ENCODE measurements at places on chromosomes 16 and 17. TPM values are rescaled to one million over a fixed set of nuclear protein-coding genes. Genes with fewer than 3 reads are reported as not detected.

- no peak for DNase-seq
These were observed 4.8 kb upstream of the LPO start for GRCh38 chr17:58233543-58233942.

DNA sequence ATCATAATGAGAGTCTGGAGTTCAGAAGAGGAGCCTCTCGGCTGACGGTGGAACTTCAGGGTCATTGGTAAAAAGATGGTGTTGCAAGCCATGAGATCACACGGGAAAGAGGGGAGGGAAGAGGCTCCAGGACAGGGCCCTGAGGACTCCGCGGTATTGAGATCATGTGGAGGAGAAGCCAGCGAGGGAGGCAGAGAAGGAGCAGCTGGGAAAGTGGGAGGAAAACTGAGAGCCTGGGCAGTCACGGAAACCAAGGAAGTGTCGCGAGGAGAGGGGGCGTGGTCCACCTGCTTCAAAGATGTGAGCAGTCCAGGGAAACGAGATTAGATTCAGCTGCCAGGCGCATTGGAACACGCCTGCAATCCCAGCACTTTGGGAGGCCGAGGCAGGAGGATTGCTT lies 27.7 kb upstream of the SBK1 start:
- DNase-seq, result no peak

DNA sequence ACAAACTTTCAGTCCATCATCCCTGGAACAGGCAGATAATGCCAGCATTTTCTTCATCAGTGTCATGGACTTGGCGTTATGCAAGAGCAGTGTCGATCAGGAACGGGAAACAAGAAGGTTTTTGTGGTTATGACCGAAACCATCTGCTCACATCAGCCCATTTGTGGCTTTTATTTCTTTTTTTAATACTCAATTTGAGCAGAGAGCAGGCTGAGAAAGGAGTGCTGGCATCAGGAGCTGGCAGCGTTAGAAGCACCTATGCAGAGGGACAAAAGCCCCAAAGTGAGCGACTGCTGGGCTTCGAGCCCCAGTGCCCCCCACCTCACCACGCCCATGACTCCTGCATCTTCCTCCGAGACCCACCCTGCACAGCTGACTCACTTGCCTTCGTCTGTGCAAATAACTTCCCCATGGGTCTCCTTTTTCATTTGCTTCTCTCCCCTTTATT lies 16.2 kb upstream of the CD300E start:
- no peak for DNase-seq

The ZNF771 gene
- total RNA-seq, result 12.0 TPM

- no peak for DNase-seq
These were observed 16.4 kb downstream of the IRX6 start for GRCh38 chr16:55340445-55340844.

DNA sequence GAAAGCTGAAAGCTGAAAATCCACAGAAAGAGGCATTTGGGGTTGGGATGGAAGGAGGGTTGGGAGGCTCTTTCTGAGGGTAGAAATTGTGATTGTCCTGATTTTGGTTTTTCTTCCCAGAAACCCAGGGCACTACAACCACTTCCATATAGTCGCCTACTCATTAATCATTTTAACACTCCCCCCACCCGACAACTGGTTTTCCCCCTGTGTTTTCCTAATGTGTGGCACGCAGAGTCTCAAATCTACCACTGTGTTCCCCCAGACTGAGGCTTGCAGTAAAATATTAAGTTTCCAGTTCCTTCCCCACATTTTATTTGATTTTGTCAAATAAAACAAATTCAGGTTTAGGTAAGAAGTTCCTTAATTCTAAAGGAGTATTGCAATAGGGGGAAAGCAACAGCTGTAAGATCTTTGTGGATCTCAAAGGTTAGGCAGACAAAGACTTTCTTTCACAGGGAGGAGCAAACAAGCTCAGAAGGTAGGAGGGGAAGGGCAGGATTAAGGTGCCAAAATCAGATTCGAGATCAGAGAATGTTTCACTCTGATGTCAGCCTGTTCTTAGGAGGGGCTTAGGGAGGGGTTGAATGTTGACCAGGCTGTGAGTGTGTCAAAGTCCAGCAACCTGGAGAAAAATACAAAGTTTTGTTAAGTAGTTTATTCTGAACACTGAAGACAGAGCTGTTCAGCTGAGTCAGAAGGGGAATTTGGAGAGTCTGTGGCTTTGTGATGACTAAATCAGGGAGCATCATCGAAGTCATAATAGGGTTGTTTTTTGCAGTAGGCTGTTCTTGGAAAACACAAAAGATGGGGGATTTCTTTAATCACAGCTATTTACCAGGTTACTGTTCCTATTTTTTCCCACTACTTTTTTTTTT lies 3.6 kb downstream of the ZNF267 start:
- DNase-seq, result peak; percentile 48

GRCh38 chr17:60766778-60767190 lies 89.1 kb downstream of the BCAS3 start:
- no peak for DNase-seq

The TMEM238L gene
- not detected for total RNA-seq

DNA sequence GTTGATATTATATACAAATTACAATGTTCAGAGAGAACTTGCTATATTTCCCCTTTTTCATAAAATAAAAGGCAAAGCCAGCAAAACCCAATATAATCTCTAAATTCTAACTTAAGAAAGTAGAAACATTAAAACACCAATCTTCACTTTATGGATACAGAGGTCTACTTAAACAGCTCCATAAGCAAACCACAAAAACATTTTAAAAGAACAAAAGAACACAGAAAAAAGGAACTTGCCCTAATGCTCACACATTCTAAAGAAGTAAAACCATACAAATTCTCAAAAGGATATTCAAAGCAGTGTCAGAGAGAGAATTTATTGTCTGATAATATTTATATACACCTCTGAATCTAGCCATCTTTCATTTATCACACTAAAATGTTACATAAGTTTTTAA lies 606 bp downstream of the ABCA10 start:
- no peak for DNase-seq
